Activated naive CD8-positive, alpha-beta T cell treated with anti-CD3 and anti-CD28 coated beads, Interleukin-2, amount 50 U/mL, for 24 hours (primary cell): ENCODE measurements at places on chromosomes 3 and 15.

- no peak for DNase-seq
- H3K27ac ChIP-seq: no peak overlapping the region
- no peaks in the 10 kb centered on the region for H3K36me3 ChIP-seq
- no peaks in the 10 kb centered on the region for H3K4me1 ChIP-seq
Observed at GRCh38 chr3:127997961-127998360, 54.3 kb upstream of the SEC61A1 start.

- H3K4me3 ChIP-seq: no peak overlapping the region
- no peaks in the 10 kb centered on the region for H3K27me3 ChIP-seq
- H3K36me3 ChIP-seq: peaks cover 24% of the 10 kb centered on the region
- H3K27ac ChIP-seq: peak overlapping the region; percentile 51
Observed at GRCh38 chr3:40312661-40313226, 3.2 kb downstream of the EIF1B start.

DNA sequence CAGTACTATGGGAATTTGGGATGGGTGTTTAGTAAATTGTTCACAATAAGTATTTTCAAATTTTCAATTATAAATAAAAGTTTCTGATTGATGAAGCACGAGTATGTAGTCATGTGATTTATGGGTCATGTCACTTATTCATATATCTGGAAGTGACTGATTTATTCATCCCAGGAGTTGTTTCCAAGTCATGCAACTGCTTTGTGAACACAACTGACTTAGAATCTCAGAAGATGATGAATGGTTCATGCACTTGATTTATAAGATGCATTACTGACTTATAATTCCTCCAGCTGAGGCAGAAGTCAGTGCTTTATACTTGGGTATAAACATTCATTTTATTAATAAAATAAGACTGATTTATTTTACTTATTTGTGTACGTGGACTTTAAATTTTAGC lies 137.8 kb upstream of the CBLB start:
- no peaks in the 10 kb centered on the region for H3K27me3 ChIP-seq
- no peak overlapping the region for H3K4me3 ChIP-seq
- H3K4me1 ChIP-seq: peaks cover 56% of the 10 kb centered on the region
- H3K36me3 ChIP-seq: peaks cover 28% of the 10 kb centered on the region

- no peak overlapping the region for H3K27ac ChIP-seq
- H3K27me3 ChIP-seq: peaks cover 7% of the 10 kb centered on the region
- peaks cover 34% of the 10 kb centered on the region for H3K4me1 ChIP-seq
- no peak for DNase-seq
- no peaks in the 10 kb centered on the region for H3K36me3 ChIP-seq
- no peak overlapping the region for H3K4me3 ChIP-seq
Observed at GRCh38 chr3:119626196-119626595, 28.5 kb downstream of the PLA1A start.

GRCh38 chr3:178505832-178506231 lies 30.4 kb upstream of the KCNMB2 start:
- no peak overlapping the region for H3K27ac ChIP-seq
- H3K4me1 ChIP-seq: no peaks in the 10 kb centered on the region
- DNase-seq: no peak
- peaks cover 5% of the 10 kb centered on the region for H3K27me3 ChIP-seq
- H3K36me3 ChIP-seq: no peaks in the 10 kb centered on the region
- no peak overlapping the region for H3K4me3 ChIP-seq

- H3K27me3 ChIP-seq: peaks cover 3% of the 10 kb centered on the region
- H3K27ac ChIP-seq: peak overlapping the region; percentile 59
- peak; percentile 88 for DNase-seq
- peaks cover 26% of the 10 kb centered on the region for H3K4me1 ChIP-seq
Observed at GRCh38 chr3:51501833-51502561, 2.2 kb upstream of the DCAF1 start.

- H3K4me1 ChIP-seq: peaks cover 8% of the 10 kb centered on the region
- H3K27me3 ChIP-seq: peaks cover 43% of the 10 kb centered on the region
- no peaks in the 10 kb centered on the region for H3K36me3 ChIP-seq
- H3K27ac ChIP-seq: no peak overlapping the region
Observed at GRCh38 chr15:88610701-88611231, 10.4 kb upstream of the AEN start.
